ENCODE measurements at places on chromosomes 16 and 17. TPM values are rescaled to one million over a fixed set of nuclear protein-coding genes. Genes with fewer than 3 reads are reported as not detected.

Gene ITGB3
- polyA plus RNA-seq = not detected

Gene APRT
- 513 TPM for polyA plus RNA-seq

Gene FOXC2
- not detected for polyA plus RNA-seq

Gene RNF135
- polyA plus RNA-seq = 2.2 TPM

Gene RGS9
- polyA plus RNA-seq = not detected

Gene DPEP2
- polyA plus RNA-seq = 57.7 TPM

Gene ITGAL
- polyA plus RNA-seq = 110 TPM

Gene PITPNM3
- 0.04 TPM for polyA plus RNA-seq

Gene TBC1D3D
- polyA plus RNA-seq = not detected

Gene ADGRG3
- polyA plus RNA-seq = not detected

Gene SCGB1C2
- polyA plus RNA-seq = not detected

Gene CCL1
- not detected for polyA plus RNA-seq

Gene IGFALS
- polyA plus RNA-seq = 0.40 TPM

Gene HSD11B2
- not detected for polyA plus RNA-seq

Gene MILR1
- polyA plus RNA-seq = not detected

Gene GNG13
- polyA plus RNA-seq = not detected

Gene KCNJ2
- not detected for polyA plus RNA-seq

Gene HSD17B1
- polyA plus RNA-seq = 0.59 TPM

Gene CUEDC1
- not detected for polyA plus RNA-seq

Gene GUCY2D
- not detected for polyA plus RNA-seq

Gene ZNF624
- 4.7 TPM for polyA plus RNA-seq

Gene SHCBP1
- polyA plus RNA-seq = not detected

Gene CACNA1H
- polyA plus RNA-seq = 0.73 TPM

Gene SLC2A4
- polyA plus RNA-seq = not detected

Gene DNAJA3
- polyA plus RNA-seq = 73.0 TPM

Gene UBB
- polyA plus RNA-seq = 1,950 TPM

Gene DNAH17
- polyA plus RNA-seq = 0.38 TPM

Gene SMARCD2
- 61.5 TPM for polyA plus RNA-seq

Gene KRT35
- not detected for polyA plus RNA-seq

Gene EIF1
- 1,284 TPM for polyA plus RNA-seq

Gene SRL
- not detected for polyA plus RNA-seq

All from naive thymus-derived CD4-positive, alpha-beta T cell (primary cell).